ENCODE measurements at places on chromosomes 1 and 21. TPM values are rescaled to one million over a fixed set of nuclear protein-coding genes. Genes with fewer than 3 reads are reported as not detected.

Gene KCND3
- total RNA-seq = 0.01 TPM

Gene UMODL1
- total RNA-seq = not detected

Gene CA6
- total RNA-seq = not detected

Gene DMBX1
- total RNA-seq = 0.61 TPM

Gene TCEA3
- 0.38 TPM for total RNA-seq
